KBM-7 (cell line): ENCODE measurements at places on chromosomes 12 and 14.

DNA sequence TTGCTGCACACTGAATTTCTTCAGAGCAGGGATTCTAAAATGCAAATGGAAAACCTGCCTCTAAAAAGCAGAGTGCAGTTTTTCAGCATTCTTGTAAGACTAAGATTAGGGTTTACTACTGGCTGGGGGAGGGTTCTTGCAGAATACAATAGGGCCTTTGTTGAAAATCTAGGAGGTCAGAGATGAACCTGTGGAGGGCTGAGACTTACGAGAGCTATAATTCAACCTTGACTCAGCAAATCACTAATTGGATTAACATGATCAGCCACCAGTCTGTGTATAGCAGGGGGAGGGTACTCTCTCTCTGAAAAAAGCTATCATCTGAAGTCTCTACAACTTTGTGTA lies 92.6 kb upstream of the HIF1A start:
- no peak for DNase-seq

GRCh38 chr14:44910821-44911220 lies 50.9 kb downstream of the KLHL28 start:
- no peak for DNase-seq

DNA sequence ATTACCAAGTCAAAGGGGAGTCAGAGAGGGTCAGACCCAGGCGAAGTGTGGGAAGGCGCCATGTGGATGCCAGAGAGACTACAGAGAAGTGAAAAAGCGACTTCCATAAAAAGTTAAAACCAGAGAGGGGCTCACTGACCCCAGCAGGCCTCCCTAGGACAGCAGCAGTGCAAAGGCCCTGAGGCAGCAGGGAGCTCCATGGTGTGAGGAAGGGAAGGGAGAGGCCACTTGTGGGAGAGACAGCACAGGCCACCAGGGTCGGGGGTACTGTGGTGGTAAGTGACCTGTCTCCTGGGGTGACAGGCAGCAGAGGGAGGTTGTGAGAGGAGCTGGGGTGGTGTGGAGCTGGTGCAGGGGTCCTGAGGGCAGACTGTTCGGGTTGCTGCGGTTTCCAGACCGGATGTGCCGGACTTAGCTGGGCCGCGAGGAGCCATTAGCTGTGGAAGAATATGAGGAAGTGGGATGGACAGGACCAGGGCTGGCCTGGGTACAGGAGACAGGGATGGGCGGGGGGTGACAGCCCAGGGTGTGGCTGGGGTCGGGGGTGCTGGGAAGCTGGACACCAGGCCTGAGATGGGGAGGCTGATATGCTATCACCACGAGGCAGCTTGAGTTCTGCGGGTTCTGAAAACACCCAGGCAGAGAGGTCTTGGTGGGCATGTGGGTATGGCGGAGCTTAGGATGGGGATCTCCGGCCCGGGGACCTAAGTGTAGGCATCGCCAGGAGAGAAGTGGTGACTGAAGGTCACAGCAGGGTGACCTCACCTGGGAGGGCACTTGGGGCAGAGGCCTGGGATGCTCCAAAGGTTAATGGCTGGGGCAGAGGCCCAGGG lies 22.7 kb downstream of the SETD1B start:
- no peak for DNase-seq

DNA sequence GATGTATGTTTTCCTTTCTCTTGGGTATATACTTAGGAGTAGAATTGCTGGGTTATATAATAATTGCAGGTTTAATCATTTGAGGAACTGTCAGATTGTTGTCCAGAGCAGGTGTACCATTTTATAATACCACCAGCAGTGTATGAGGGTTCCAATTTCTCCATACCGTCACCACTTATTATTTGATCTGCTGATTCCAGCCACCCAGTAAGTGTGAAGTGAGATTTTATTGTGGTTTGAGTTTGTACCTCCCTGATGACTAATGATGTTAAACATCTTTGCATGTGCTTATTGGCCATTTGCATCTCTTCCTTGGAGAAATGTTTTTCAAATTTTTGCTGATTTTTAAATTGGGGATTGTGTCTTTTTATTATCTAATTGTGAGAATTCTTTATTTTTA lies 15.1 kb downstream of the NCKAP5L start:
- no peak for DNase-seq

DNA sequence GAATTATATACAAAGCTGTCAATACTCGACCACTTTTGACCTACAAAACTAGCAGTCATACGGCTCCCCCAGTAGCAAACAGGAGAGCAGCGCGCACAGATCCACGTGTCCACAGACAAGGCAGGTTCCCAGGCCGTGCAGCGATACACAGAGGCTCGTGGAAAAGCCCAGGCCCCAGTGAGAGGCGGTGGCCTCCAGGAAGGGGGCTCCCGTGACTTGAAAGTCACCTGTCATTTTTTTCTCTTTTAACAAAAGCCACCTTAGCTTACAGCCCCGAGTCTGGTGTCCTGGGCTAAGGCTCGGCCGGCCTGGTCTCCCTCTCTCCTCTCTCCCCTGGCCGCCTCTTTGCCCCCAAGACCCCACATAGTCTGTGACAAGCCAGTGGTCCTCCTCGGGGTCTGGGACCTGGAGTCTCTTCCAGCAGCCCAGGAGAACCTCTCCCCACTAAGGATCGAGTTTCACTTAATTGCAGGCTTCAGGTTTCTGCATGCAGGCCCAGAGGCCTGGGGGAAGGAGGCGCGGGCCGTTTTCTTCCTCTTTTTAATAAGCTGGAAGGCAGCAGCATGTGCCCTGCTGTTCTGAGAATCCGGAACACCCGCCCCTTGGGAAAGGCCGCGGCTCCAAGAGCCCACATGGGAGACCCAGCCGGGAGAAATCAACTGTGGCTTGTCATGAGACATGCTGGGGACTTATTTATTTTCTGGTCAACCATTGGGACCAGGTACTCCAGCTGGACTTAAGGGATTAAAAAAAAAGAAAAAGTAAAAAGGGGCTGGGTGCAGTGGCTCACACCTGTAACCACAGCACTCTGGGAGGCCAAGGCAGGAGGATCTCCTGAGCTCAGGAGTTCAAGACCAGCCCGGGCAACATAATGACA lies 15.9 kb downstream of the NCOR2 start:
- peak; percentile 89 for DNase-seq

DNA sequence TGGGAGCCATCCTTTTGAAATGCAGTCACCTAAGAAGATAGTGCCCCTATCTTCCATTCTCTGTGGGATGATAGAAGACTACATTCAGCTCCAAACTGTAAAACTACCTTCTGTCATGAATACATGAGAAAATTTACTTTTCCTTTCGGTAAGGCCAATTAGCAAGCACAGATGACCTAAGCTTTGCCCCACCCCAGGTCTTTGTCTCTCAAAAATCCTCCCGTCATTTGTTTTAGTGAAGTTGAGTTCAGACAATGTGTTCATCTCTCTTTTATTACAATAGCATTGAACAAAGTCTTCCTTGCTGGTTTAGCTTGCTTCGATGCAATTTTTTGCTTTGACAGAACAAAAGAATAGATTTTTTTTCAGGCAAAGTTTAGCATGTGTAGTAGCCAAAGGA lies 18.2 kb upstream of the FSCB start:
- DNase-seq, result no peak

DNA sequence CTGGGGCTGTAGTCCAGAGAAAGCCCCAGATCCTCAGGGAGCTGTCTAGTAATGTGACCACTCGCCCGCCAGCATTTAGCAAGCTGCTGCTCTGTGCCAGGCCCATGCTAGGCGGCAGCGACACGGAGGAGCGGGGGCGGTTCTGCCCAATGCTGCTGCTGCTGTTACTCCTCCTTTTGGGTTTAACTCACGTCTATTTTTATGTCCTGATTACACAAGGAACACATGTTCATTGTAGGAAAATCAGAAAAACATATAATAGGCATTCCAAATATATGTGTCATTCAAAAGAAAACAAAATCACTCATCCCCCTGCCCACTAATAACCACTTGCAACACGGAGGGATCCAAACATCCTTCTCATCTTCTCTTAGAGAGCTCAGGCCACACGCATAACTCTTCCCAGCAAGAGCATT lies 30.4 kb downstream of the CCDC92 start:
- no peak for DNase-seq

- DNase-seq, result no peak
These were observed 22.9 kb downstream of the KCNA1 start for GRCh38 chr12:4932576-4932975.

DNA sequence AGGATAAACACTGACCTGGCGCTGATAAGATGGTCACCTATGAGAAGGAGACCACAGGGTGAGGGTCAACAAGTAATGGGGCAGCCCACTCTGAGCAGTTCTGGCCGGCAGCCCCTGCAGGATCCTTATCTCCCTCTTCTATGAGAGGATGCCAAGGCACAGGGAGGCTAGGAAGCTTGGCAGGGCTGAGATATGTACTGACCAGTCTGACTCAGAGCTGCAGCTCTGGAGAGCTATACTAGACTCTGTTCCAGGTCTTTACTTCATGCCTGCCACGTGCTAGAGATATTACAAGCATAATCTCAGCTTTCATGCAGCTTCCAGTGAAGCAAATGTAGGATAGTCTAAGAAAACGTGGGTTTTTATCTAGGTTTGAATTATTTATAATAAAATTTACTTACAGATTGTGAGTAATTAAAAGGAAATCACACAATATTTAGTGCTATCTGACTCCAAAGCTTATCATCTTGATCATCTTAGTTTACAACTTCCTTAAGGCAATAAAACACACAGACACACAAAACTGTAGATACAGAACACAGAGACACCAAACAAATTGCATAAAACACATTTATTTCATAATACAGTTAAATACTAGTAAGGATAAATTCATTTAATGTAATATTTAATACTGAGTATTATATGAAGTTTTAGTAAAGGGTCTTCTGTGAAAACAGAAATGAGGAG lies 32.3 kb downstream of the GIT2 start:
- DNase-seq, result no peak

- DNase-seq, result peak; percentile 14
These were observed 910 bp upstream of the WASHC4 start for GRCh38 chr12:105106621-105107020.

DNA sequence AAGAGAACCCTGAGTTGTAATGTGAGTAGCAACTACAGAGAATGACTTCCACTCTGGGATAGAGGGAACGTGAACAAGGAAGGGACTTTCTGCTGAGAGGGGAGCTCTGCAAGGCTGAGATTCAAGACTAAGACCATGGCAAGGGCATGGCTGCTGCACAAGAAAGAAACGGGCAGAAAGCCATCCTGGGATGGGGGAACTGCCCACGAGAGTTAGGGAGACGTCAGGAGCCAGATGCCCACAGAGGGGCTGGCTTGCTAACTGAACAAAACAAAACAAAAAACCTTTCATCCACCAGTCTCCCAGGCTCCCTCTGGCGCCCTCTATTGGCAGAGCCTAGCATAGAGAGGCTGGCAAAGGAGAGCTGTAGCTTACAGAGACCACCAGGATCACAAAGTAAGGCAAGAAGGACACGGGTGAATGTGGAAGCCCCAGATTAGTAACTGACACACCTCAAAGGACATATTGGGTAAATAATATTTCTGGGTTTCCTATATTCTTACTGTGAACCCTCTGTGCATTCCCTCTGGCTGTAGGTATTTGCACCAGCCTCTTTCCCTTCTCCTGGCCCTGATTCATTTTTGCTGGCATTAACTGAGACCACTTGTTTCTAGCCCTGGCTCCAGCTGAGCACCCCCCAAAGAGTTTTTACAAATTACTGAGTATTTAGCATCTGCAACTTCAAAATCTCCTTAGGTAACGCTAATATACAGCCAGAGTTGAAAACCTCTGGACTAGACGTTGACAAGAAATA lies 338.3 kb downstream of the EMP1 start:
- DNase-seq, result peak; percentile 83

DNA sequence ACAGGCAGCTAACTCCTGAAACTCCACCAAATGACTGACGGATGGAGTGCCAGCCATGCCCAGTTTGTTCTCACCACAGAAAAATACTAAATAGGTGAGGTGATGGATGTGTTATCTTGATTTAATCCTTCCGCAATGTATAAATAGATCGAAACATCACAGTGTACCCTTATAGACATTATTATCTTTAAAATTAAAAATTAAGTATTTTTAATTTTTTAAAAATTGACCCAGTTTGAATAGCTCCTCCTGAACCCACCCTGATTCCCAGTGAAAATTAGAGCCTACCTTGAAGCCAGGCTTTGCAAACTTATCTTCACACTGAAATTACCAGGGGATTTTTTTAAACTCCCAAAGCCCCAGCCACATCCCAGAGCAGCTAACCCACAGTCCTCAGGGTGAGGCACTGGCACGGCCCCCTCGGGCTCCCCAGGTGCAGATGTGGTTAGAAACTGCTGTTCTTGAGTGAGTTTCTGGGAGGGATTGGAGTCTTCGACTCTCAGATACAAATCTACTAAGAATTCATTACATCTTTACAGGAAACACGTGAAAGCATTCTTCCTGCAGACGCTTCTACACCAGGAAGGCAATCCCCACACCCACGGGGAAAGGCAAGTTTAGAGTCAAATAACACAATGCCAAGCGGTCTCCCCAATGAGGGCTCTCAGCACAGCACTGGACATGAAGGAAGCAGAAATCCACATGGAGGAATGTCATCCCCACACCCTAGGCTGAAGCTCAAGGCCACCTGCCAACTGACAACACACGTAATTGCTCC lies 126.4 kb downstream of the RIMBP2 start:
- DNase-seq, result no peak

DNA sequence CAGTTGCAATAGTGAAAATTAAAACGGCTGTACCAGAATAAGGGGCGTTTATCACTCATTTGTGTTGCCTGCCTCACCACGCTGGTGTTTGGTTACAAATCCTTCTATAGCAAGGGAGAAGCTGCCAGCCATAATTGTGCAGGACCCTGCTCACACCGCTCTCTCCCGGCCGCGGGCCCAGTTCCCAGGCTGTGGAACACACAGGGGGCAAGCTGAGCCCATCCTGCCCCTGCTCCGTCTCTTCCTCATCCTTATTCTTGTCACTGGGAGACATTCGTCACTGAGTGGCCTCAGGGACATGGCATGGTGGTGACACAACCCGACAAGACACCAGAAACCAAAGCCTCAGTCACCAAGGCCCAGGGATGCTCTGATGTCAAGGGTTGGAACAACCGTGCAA lies 116.3 kb upstream of the FKBP4 start:
- no peak for DNase-seq

DNA sequence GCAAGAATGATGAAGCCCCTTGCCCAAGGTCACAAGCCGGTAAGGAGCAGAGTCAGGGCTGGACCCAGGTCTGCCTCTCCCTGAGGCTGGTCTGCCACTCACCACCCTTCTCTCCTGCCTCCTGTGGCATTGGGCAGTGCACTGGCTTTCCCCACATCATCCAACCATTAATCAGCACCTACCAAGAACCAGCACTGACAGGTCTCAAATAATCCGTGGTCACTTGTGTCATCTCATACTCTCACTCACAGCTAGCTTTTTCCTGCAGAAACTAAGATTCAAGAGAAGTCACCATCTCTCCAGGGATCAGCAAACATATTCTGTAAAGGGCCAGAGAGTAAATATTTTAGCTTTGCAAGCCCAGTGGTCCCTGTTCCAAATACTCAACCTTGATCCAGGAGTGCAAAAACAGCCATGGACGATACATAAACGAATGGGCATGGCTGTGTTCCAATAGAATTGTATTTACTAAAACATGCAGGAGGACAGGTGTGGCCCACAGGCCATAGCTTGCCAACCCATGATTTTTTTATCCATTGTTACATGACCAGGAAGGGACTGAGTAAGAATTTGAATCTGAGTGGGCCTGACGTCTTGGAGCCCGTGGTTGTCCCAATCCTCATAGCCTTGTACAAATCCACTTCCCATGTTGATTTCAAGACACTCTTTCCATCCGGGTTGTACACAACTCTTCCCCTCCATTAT lies 374.2 kb downstream of the BCL11B start:
- DNase-seq, result no peak
